ENCODE measurements at places on chromosomes 11 and 22.

DNA sequence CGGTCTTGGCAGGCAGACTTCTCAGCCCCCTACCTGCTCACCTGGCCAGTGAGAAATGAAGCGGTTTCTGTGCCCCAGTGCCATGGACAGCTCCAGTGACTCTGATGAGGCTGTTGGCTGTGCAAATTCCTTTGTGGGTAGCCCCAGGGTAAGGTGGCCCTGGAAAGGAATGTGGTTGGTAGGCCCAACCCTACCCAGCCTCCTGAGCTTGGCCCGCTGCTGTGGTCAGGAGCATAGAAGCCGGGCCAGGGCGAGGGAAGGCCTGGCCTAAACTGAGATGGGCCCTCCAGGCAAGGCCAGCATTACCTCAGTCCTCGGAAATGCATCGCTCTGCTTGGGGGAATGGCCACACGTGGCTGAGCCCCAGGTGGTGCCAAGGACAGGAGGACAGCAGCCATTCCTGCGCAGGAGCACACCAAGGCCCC, 16.9 kb downstream of the DAGLA start:
- peak; percentile 86 for DNase-seq

- no peak for DNase-seq
Observed at GRCh38 chr22:30968015-30968923, at the start of gene MORC2. Gene MORC2 (minus strand): TSS chr22:30968774. CDS start chr22:30967889, 885 bp downstream.

DNA sequence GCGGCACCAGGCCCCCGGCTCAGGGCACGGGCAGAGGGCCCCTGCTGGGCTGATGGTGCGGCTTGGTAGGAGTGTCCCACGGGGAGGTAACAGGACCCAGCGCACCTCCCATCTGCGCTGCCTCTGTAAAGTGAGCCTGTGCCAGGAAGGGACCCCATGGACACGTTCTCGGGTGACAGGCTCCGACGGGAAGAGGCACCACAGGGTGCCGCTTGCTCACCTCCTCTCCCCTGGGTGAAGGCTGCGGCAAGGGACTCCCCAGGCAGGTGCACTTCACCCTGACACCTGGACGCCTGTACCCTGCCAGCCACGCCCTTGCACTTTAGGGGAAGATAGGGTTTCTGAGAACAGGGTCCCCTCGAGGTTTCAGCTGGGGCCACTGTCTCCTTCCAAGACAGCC, 48.1 kb downstream of the SHANK2 start:
- DNase-seq, result no peak

DNA sequence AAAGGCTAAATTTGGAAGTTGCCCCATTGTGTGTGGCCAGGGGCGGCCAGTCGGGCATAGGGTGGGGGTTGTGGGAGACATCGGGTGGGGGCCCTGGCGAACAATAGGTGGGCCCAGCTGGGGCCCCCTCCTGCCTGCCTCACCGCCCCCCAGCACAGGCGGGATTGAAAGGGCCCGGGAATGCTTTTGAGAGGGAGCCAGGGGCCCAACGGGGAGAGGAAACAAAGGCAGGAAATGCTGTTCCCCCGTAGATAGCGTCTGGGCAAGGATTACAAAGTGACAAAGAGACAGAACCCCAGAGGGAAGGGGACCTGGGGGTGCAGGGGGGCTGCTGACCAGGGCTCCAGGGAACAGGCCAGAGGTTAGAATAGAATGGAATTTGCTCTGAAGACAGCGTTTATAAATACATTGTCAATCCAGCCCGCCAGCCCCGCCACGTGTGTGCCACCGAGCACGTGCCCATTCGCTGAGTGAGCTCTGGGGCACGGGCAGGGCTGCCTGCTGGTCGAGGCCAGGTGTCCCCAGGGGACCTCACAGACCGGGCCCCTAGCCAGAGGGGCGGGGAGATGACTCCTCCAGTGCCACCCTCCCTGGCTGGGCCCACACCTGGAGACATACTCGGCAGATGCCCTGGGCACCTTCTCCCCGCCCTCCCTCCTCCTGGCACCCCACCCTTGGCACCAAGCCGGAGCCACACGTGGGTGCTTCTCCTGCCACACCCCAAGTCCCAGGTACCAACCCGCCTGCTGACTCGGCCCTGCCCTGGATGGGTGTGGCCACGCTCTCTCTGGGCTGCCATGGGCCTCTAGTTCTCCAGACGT, 9.7 kb downstream of the PDGFB start:
- no peak for DNase-seq

DNA sequence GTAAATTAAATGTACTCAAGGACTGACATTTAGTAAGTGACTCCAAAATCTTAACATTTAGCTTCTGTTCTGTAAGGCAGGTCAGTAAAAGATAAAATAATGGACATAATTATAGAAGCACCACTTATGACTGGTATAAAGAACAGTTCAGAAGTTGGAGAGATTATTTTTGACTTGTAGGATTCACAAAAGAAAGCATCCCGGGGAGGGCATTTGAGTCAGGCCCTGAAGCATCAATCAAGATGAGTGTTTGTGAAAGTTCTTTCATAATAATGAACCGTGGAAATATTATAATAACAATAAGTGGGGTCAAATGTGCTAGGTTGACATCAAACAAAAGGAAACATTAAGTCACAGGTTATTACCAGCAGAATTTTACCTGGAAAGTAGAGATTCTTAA, 201.9 kb downstream of the DDX10 start:
- DNase-seq, result no peak

GRCh38 chr11:35403765-35404387, 15.5 kb downstream of the SLC1A2 start:
- DNase-seq, result no peak
